ENCODE measurements at places on chromosomes 5 and 9.

GRCh38 chr9:129023036-129023907, 4.9 kb downstream of the SH3GLB2 start:
- DNase-seq, result no peak

DNA sequence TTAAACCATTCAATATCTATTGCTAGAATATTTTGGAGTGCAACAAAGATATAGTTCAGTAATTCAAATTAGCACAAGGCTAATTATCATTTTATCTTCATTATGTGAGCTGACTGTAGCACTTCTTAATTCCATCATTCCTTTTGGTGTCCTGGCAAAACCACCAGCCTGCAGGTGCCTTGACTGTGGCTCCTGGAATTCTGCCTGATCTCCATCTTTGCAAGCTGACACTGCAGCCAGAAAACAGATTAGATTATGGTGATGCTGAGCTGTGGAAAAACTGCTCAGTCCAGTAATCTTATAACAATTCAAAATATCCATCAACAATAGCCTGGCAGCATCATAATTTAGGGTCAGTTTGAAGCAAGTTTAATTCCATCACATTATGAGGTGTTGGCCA, 919.5 kb downstream of the DTWD2 start:
- no peak for DNase-seq

- peak; percentile 64 for DNase-seq
Observed at GRCh38 chr5:132063090-132063911, 2.8 kb downstream of the IL3 start.

- DNase-seq, result peak; percentile 46
Observed at GRCh38 chr9:114339130-114339908, 9.7 kb downstream of the ORM2 start.

GRCh38 chr9:129579294-129579693, 41.6 kb downstream of the C9orf50 start:
- DNase-seq, result no peak

DNA sequence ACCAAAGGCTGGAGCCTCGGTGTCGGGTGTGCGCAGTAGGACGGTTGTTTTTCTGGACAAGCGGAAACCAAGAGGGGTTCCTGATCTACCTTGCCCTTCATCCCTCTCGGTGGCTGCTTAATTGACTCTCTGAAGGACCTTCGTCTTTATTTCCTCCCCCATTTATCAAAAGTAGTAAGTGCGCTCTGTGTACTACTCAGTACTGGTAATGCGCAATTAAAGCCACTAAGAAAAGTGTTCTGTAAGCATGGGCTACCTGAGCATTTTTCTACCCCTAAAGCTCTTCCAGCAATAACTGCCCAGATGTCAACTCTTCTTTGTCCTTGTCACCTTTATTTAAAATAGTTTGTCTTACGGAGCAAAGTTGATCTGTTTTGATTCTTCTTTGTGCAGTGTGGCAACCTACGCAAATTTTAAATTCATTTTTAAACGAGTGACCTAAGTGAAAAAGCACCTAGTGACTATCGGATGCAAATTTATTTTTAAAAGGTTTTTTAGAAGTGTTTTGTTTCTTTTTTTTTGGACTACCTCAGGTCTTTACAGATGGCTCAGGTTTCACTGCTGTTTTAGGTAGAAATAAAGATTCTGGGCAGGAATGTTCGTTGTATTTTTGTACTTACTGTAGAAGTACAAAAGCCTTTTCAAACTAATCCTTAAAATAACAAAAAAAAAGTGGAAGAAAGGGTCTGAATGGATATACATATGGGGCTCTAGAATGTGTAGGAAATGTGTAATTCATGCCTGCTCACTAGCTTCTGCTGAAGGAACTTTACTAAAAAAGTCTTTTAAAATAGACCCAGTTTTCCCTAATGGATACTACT, 2.0 kb downstream of the JMY start:
- DNase-seq, result no peak

GRCh38 chr9:100086097-100086635, 12.6 kb downstream of the ERP44 start:
- DNase-seq, result no peak

DNA sequence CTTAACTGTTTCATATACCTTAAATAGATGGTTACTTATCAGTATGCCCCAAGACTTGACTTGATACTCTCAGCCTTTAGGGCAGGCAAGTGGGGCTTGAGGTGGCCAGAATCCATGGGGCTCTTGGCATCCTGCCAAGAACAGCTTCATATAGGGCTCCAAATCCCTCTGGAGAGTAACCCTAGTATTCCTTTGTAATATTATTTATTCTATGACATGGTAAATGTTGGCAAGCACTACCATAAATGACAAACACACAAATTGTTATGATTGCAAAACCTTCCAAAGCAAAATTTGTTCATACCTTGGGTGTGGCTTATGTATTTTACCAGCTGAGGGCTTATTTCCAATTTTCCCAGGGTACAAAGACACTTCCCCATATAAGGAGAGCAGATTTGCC, 257.4 kb upstream of the TRPC7 start:
- DNase-seq, result no peak

DNA sequence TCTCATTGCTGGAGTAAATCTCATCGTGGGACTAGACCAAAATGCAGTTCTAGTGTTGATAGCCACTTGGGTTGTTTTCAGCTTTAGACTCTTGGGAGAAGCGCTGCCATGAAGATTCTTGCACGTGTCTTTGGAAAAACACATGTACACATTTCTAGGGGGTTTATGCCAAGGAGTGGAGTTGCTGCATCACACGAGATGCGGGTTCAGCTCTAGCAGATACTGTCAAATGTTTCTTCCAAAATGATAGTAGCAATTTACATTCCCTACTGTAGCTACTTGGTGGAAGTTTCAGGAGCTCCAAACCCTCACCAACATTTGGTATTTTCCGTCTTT, 52.3 kb upstream of the CPLX2 start:
- no peak for DNase-seq

DNA sequence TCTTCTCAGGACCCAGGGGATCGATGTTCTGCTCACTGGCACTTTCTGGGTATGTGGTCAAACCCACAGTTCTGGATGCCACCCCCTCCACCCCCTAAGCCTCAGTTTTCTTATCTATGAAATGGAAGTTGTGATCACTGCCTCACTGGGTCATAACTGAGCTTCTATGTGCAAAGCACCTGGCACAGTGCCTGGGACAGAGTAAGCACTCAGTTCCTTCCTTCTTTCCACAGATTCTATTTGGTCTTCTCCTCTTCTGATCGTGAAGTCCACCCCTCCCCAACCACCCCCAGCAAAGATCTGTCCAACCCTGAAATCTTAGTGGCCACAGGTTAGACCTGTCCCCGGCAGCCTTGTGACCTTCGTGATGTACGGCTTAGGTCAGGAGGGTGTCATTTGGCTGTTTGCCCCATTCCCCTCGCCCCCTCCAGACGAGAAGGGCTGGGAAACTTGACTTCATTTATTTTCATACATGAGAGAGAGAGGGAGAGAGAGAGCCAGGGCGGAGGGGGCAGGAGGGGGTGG, 181.4 kb downstream of the FGF18 start:
- DNase-seq, result no peak

GRCh38 chr5:150329038-150329437, 26.3 kb upstream of the ARSI start:
- DNase-seq, result no peak

- no peak for DNase-seq
Observed at GRCh38 chr5:157877821-157878220, 18.9 kb upstream of the CLINT1 start.

- DNase-seq, result no peak
Observed at GRCh38 chr5:3312299-3312698, 283.3 kb upstream of the IRX1 start.

DNA sequence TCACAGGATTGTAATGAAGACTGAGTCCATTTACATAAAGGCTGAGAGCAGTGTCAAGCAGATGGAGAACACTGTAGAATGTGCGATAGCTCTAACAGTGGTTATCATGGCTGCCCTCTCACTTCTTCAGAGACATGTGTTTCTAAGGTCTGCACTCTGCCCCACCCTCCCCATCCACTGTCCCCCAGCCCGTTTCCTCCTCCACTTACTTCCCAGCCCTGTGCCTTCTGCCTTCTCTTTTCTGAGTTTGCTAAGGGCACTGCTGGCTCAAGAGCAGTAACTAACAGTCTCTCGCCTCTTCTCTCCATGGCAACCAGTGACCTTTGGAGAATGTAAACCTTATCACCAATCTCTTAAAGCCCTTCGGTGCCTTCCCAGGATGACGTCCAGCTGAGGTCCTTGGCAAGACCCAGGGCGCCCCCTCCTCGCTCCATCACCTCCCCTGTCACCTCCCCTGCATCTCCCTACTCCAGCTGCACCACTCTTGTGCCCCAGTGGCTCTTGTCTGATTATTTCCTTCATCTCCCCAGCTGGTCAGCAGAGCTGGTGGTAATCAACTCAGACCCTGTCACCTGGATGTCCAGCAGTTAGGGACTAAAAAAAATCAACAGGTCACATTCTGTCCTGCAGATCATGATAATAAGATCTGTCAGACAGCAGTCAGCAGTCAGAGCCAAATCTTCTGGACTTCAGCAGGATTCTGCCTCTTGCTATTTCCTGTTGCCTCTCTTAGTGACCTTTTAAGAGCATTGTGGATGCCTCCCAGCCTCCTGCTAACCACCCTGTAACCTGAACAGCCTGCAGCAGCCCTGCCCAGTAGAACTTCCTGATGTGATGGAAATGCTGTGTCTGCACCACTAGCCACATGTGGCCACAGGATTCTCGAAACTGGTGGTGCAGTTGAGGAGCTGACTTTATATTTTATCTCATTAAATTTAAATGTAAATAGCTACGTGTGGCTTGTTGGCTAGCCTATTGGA, 9.0 kb downstream of the FXN start:
- DNase-seq, result no peak

- DNase-seq, result no peak
Observed at GRCh38 chr9:98854266-98854665, 46.8 kb downstream of the GALNT12 start.

- no peak for DNase-seq
Observed at GRCh38 chr5:61318376-61318775, 13.7 kb upstream of the ZSWIM6 start.

GRCh38 chr5:68002836-68003235, 212.7 kb upstream of the PIK3R1 start:
- no peak for DNase-seq
